ENCODE measurements at places on chromosomes 5 and 9.

- no peaks in the 10 kb centered on the region for H3K36me3 ChIP-seq
- H3K4me1 ChIP-seq: no peaks in the 10 kb centered on the region
- no peak overlapping the region for H3K27ac ChIP-seq
These were observed 1074.2 kb upstream of the WWC1 start for GRCh38 chr5:167217097-167217743.

DNA sequence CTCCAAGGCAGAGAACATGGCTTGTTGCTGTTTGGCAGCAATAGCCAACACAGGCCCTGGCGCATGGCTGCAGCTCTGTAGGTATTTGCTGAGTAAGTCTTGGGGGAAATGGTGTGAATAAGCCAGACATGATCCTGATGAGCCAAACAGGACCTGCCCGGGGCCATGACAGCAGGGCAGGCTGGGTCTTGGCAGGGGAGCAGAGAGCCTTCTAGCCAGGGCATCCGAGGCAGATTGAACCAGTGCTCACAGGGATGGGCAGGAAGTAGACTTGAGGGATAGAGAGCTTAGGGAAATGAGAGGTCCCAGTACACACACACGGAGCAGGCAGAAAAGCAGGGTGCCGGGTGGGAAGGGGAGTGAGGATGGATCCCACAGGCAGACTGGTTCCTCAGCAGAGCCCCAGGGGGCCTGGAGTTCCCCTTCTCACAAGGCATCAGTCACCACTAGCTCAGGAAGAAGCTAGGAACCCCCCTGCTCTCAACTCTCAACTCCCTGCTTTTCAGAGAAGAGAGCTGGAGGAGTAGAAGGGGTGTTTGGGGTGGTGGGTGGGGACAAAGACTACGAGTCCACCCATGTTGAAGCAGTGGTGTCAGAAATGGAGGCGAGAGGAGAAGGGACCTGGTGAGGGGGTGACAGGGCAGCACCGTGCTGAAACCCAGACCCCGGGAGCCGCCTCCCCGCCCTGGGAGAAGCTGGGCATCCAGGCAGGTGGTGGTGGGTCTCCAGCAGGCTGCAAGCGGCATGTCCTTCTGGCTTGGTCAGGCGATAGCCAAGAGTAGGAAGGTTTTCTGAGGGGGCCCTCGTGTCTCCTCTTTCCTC is 111.1 kb downstream of the RGS3 start:
- DNase-seq: no peak
- peak overlapping the region; percentile 70 for H3K4me3 ChIP-seq
- H3K27ac ChIP-seq: peak overlapping the region; percentile 54
- peaks cover 47% of the 10 kb centered on the region for H3K36me3 ChIP-seq
- peaks cover 12% of the 10 kb centered on the region for H3K27me3 ChIP-seq
- peaks cover 65% of the 10 kb centered on the region for H3K4me1 ChIP-seq

GRCh38 chr9:115005322-115005721 is 74.9 kb upstream of the TNFSF8 start:
- H3K36me3 ChIP-seq: no peaks in the 10 kb centered on the region
- no peak for DNase-seq
- no peak overlapping the region for H3K27ac ChIP-seq
- H3K4me3 ChIP-seq: no peak overlapping the region
- no peaks in the 10 kb centered on the region for H3K4me1 ChIP-seq
- no peaks in the 10 kb centered on the region for H3K27me3 ChIP-seq

GRCh38 chr5:181166812-181167733 is 19.7 kb downstream of the OR2V2 start:
- peaks cover 28% of the 10 kb centered on the region for H3K27me3 ChIP-seq
- no peak overlapping the region for H3K4me3 ChIP-seq
- no peak overlapping the region for H3K27ac ChIP-seq
- H3K4me1 ChIP-seq: peaks cover 28% of the 10 kb centered on the region

- DNase-seq: no peak
- no peaks in the 10 kb centered on the region for H3K4me1 ChIP-seq
- no peak overlapping the region for H3K4me3 ChIP-seq
- H3K36me3 ChIP-seq: no peaks in the 10 kb centered on the region
These were observed 161.6 kb upstream of the FBXL17 start for GRCh38 chr5:108543486-108543885.

- peaks cover 9% of the 10 kb centered on the region for H3K4me1 ChIP-seq
- H3K27me3 ChIP-seq: peaks cover 2% of the 10 kb centered on the region
- DNase-seq: no peak
- H3K36me3 ChIP-seq: no peaks in the 10 kb centered on the region
These were observed 22.5 kb downstream of the ABO start for GRCh38 chr9:133252301-133253020.

DNA sequence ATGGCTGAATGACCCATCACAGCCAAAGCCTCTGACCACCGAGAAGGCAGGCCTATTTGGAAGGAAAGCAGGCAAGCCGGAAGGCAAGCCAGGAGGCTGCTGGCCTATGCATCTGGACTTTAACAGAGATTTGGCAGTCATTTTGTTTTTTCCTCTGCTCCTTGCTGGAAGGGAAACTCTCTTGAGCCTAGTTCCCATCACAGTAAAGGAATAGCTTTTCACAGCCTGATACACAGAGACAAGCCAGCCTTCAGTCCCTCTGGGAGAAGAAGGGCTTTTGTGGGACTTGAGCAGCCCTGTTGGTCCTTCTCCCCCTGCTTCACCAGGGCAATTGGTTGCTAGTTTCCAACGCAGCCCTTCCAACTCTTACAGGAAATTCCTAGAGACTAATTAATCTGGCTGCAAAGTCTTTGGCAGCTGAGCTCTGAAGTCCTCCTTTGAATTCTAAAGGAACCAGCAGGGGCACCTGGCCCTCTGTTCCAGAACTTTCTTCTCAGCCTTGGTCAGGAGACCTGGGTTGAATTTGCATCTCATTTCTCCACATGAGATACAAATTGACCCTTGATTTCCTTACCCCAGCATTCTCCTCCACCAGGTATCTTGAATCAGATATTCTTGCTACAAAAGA is 157.3 kb upstream of the EPB41L4A start:
- H3K27ac ChIP-seq: no peak overlapping the region
- H3K36me3 ChIP-seq: no peaks in the 10 kb centered on the region
- DNase-seq: no peak
- H3K4me3 ChIP-seq: no peak overlapping the region

DNA sequence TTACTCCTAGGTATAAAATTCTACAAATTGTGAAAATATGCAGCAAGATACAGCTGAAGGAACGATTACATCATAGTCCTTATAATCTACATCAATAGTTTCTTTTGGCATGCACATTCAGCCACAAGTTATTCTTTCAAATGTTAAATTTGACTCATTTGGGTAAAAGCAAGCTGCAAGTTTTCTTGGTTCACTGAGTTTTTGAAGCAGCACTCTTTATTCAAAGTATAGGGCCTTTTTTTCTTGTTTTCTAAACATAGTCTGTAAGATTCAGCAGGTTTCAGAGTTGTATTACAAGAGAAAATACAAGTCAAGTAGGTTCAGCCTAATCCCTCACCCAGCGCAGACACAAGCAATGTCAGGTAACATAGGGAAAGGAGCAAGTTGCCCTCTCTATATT is 981.5 kb downstream of the PTPRD start:
- no peaks in the 10 kb centered on the region for H3K4me1 ChIP-seq
- DNase-seq: no peak
- H3K36me3 ChIP-seq: no peaks in the 10 kb centered on the region
- H3K4me3 ChIP-seq: no peak overlapping the region

- H3K27me3 ChIP-seq: peaks cover 2% of the 10 kb centered on the region
- H3K36me3 ChIP-seq: no peaks in the 10 kb centered on the region
- DNase-seq: no peak
- H3K27ac ChIP-seq: no peak overlapping the region
- no peaks in the 10 kb centered on the region for H3K4me1 ChIP-seq
These were observed 60.8 kb downstream of the SH3TC2 start for GRCh38 chr5:149002053-149002452.

DNA sequence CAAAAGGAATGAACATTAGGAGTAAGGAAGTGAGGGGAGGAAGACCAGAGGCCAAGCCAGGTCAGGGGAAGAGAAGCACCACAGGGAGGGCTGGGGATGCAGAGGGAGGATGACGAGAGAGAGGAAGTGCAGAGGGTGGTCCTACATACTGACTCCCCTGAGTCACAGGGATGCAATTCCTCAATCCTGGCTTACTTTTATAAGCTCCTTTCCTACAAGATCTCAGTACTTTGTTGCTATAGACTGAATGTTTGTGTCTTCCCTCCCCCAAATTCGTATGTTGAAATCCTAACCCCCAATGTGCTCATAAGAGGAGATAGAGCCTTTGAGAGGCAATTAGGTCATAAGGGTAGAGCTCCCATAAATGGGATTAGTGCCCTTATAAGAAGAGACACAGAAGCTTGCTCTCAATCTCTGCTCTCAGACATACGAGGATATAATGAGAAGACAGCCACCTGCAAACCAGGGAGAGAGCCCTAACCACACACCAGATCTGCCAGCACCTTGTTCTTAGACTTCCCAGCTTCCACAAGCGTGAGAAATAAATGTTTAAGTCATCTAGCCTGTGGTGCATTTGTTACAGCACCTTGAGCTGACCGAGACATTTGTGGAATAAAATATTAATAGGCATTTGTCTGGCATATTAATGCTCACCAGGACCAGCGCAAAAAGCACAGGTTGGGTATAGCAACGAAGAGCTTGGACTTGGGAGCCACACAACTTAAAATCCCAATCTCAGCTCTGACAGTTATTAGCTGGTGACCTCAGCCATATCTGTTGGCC is 33.4 kb downstream of the GCNT4 start:
- H3K4me3 ChIP-seq: no peak overlapping the region
- H3K36me3 ChIP-seq: no peaks in the 10 kb centered on the region
- H3K27ac ChIP-seq: no peak overlapping the region
- H3K27me3 ChIP-seq: no peaks in the 10 kb centered on the region
- peaks cover 2% of the 10 kb centered on the region for H3K4me1 ChIP-seq

- H3K4me3 ChIP-seq: no peak overlapping the region
- H3K27ac ChIP-seq: no peak overlapping the region
- H3K36me3 ChIP-seq: no peaks in the 10 kb centered on the region
- no peak for DNase-seq
These were observed 144.0 kb upstream of the CDH6 start for GRCh38 chr5:31049461-31049860.

DNA sequence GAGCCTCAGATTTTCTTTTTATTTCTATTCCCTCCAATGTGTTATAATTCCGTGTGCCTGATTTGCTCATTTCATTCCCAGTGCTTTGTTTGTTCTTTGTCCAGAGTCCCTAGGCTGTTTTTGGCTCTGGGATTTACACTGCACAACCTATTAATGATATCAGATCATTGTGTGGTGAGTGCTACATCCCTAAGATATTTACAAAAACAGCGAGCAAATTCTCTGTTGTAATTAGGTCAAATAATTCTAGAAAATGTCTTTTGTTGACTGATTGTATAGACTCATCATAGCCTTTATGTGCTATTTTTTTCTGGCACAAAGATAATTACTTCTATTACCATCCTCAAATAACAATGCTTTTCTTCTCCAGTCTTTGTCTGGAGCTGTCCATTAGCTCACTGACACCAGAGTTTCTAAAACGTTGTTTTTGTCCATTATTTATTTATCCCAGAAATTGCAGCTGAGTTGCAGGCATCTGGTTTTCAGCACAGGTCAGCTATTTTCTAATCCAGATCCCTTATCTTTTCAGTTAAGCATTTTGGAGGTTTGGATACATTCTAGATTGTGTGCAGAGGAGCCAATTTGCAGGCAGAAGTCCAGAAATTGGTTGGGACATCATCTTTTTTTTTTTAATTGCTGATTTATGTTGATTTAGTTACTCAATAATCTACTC is 379.9 kb upstream of the DMAC1 start:
- H3K36me3 ChIP-seq: no peaks in the 10 kb centered on the region
- H3K27ac ChIP-seq: no peak overlapping the region
- H3K27me3 ChIP-seq: no peaks in the 10 kb centered on the region
- H3K4me3 ChIP-seq: no peak overlapping the region
- DNase-seq: no peak

- H3K27ac ChIP-seq: no peak overlapping the region
- H3K4me1 ChIP-seq: peaks cover 13% of the 10 kb centered on the region
- DNase-seq: peak; percentile 73
- no peak overlapping the region for H3K4me3 ChIP-seq
- peaks cover 3% of the 10 kb centered on the region for H3K36me3 ChIP-seq
- H3K27me3 ChIP-seq: peaks cover 3% of the 10 kb centered on the region
These were observed 2.5 kb downstream of the PTGES2 start for GRCh38 chr9:128124873-128125579.

GRCh38 chr5:39755986-39756385 is 331.2 kb upstream of the DAB2 start:
- H3K4me3 ChIP-seq: no peak overlapping the region
- H3K4me1 ChIP-seq: no peaks in the 10 kb centered on the region
- no peaks in the 10 kb centered on the region for H3K36me3 ChIP-seq
- no peak overlapping the region for H3K27ac ChIP-seq

DNA sequence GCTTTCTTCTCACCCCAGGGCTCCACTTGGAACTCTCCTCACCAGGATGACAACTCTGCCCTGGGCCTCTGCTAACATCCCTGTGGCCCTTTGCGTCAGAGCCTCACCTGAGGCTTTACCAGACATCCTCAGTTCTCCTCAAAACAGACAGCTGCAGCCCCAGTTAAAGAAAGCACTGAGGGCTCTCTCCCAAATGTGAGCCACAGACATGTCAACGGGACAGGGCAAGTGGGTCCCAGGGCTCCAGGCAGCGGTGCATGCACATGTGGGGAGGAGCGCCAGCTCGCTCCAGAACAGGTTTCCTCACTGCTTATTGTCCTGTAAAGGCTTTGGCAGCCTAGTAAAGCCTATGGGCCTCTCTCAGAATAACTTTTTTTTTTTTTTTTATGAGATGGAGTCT is 37.3 kb downstream of the IPPK start:
- DNase-seq: no peak
- no peak overlapping the region for H3K27ac ChIP-seq
- peaks cover 2% of the 10 kb centered on the region for H3K4me1 ChIP-seq
- peaks cover 1% of the 10 kb centered on the region for H3K27me3 ChIP-seq

DNA sequence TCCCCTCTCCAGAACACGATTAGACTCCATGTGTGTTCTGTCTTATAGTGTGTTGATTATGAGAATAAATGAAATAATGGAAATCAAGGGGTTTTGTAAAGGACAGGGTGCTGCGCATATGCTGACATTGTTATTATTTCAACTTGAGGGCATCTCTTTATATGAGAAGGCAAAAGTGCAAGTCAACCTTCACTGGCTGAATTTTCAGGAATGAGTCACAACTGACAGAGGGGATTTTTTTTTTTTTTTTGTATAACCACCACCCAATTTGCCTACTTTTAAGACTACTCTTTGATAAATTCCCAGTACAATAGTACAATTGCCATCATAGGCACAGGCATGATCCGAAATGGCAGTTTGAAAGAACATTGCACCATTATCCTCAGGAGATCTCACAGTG is 419.2 kb upstream of the NMUR2 start:
- H3K4me3 ChIP-seq: no peak overlapping the region
- H3K36me3 ChIP-seq: no peaks in the 10 kb centered on the region
- peaks cover 20% of the 10 kb centered on the region for H3K4me1 ChIP-seq
- no peak for DNase-seq
- H3K27me3 ChIP-seq: peaks cover 2% of the 10 kb centered on the region

DNA sequence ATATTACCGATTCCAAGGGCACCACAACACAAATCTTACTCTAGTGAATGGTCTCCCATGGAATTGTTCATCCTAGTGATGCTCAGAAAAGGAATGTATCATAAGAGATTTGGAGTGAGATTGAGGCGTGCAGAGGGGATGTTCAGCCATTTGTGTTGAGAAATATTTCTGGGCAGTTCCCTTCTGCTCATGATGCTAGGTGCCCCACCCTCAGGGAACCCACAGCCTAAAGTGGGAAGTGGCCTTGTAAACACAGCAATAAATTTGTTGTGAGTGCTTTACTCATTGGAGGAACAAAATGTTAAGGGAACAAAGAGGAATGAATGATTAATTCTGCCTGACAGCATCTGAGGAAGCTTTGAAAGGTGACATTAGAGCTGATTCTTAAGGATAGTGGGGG is 129.9 kb downstream of the TLE4 start:
- no peak for DNase-seq
- H3K4me1 ChIP-seq: peaks cover 6% of the 10 kb centered on the region
- H3K36me3 ChIP-seq: peaks cover 12% of the 10 kb centered on the region
- H3K4me3 ChIP-seq: no peak overlapping the region
- no peak overlapping the region for H3K27ac ChIP-seq
- peaks cover 6% of the 10 kb centered on the region for H3K27me3 ChIP-seq

All from endothelial cell (in vitro differentiated cells).